ENCODE measurements at places on chromosomes 2 and 18. TPM values are rescaled to one million over a fixed set of nuclear protein-coding genes. Genes with fewer than 3 reads are reported as not detected.

- no peak for DNase-seq
Measured at GRCh38 chr18:28267878-28268625, 91.1 kb upstream of the CDH2 start.

GRCh38 chr2:11962707-11963328 is 216.4 kb downstream of the LPIN1 start:
- DNase-seq, result no peak

DNA sequence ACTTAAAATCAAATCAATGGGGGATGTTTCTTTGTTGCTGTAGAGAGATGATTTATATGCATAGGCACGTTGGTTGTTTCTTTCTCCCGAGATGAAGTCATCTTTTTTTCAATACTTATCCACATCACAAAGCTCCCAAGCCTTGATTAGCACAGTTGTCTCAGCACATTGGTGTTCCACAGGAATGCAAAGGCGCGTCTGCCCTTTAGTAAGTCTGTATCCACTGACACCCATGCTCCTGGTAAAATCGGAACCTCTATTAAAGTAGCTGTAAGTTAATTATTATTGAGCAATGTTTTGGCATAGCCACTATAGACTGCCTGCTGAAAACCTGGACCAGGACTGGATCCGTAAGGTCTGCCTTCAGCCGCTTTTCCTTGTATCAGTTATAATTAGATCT is 77.6 kb upstream of the RBM44 start:
- peak; percentile 98 for DNase-seq

DNA sequence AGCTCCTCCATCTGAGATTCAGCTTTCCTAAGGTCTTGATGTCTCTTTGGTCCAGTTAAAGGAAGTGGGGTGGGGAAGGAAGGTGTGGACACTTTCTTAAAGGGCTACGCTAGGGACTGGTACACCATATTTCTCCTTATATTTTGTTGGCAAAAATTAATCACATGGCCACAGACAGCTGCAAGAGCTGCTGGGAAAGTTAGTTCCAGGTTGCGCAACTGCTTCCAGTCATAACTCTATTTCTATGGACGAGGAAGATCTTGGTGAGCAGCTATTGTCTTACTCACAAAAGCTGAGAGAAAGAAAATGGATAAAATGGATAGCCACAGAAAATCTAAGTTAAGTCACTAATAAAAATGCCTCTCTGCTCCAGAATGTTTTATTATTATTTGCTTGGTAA is 60.7 kb upstream of the PPM1B start:
- no peak for DNase-seq

DNA sequence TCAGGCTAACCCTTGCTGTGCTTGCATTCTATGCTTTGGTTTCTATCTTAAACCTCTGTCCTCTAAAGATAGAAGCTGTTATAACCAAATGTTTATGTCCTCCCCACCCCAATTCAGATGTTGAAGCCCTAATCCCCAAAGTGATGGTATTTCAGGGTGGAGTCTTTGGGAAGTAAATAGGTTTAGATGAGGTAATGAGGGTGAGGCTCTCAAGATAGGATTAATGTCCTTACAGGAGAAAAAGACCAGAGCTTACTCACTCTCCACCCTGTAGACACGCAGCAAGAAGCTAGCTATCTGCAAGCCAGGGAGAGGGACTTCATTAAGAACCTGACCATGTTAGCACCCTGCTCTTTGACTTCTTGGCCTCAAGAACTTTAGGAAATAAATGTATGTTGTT is 362.5 kb downstream of the ERBB4 start:
- no peak for DNase-seq

GRCh38 chr2:158687315-158687714 is 107.8 kb upstream of the DAPL1 start:
- DNase-seq, result peak; percentile 61

GRCh38 chr18:42527766-42528165 is 572.7 kb downstream of the PIK3C3 start:
- DNase-seq, result no peak

DNA sequence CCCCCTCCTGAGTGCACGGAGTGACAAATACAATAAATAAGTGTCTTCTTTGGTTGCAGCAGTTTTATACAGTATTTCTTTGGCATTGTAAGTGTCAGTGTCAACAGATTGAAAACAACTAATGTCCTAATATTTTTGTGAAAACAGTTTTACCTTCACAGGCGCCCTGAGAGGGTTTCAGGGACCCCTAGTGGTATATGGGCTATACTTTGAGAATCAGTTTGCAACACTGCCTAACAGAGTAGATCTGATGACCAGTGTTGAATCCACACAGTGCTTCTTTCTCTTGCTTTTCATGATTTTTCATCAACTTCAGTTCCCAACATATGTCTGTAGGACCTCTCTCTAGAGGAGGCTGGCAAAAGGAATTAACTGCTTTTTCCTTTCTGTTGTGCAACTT is 162.2 kb downstream of the PRPF40A start:
- no peak for DNase-seq

GRCh38 chr2:53463806-53464726 is 303.5 kb upstream of the CHAC2 start:
- DNase-seq, result no peak

- DNase-seq, result no peak
Measured at GRCh38 chr2:114814355-114814754, 371.9 kb downstream of the DPP10 start.

GRCh38 chr2:120150040-120150482 is 73.1 kb downstream of the TMEM185B start:
- no peak for DNase-seq

DNA sequence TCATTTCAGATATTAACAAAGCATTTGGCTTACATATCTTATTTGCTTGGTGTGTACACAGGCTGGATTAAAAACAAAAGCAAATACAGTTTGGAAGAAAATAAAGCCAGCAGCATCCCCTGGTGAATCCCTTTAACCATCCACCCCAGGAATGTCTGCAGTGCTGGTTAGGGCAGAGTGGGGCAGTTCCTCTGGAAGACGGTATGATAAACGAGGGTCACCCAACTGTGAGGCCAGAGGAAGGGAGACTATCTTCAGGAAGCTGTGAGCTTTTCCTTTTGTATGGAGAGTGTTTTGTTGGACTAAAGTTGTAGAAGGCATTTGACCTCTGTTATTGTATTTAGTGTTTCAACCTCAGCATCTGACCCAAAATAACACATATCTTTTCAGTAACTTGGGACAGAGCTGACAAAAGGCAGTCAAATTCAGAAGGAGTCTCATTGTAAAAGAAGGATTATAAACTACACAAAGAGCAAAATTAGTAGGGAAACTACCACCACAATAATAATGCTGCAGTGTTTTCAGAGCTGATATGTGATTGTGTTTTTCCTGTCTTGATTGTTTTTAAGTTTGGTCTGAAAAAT is 159.1 kb downstream of the FMNL2 start:
- no peak for DNase-seq

- DNase-seq, result no peak
Measured at GRCh38 chr2:240287011-240287410, 146.6 kb upstream of the OTOS start.

GRCh38 chr2:96533292-96534073 is 3.1 kb upstream of the ARID5A start:
- peak; percentile 37 for DNase-seq

DNA sequence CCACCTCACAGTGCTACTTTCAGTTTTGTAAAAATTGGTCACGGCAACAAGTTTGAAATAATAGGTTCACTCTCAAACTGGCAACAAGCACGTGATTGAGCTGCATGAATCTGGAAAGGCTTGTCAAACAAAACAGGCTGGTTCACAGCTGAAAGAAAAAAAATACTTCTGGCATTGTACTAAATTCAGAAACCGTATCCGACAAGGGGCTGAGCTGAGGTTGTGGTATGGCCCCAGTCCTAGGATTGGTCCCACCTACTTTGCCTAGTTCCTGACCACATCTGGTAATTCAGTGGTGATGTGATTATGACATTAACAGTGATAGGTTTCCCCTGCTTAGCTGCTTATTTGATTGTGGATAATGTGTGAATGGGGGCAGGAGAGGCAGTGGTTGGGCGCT is 326.5 kb upstream of the THUMPD2 start:
- DNase-seq, result peak; percentile 90

DNA sequence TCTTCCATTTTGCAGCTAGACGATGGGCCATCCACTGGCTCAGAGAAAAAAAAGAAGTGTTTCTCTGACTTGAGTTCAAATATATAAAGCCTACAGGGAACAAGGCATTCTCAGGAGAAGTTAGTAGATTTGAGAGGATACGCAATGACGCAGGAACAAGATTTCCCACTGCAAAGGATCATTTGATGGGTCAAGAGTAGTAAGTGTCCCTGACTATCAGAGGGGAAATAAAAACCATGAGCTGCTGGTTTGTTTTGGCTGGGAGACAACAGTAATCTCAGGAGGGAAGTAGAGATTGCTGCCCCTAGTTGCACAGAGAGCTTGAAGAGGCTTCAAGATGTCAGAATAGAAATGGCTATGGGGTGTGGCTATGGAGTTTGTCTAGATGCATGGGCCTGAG is 22.3 kb upstream of the MYO1B start:
- no peak for DNase-seq

GRCh38 chr2:2057125-2057721 is 273.9 kb downstream of the MYT1L start:
- DNase-seq, result no peak

DNA sequence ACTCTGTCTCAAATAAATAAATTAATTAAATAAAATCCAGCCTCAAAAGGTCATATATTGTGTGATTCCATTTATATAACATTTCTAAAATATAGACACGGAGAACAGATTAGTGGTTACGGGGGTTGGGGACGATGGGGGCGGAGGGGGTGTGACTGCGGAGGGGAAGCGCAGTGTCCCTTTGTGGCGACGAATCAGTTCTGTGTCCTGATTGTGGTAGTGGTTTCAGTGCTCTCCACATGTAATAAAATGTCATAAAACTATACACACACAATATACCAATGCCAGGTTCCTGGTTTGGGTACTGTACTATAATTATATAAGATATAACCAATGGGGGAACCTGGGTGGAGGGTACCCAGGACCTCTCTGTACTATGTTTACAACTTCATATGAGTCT is 186.4 kb downstream of the ANAPC1 start:
- no peak for DNase-seq

DNA sequence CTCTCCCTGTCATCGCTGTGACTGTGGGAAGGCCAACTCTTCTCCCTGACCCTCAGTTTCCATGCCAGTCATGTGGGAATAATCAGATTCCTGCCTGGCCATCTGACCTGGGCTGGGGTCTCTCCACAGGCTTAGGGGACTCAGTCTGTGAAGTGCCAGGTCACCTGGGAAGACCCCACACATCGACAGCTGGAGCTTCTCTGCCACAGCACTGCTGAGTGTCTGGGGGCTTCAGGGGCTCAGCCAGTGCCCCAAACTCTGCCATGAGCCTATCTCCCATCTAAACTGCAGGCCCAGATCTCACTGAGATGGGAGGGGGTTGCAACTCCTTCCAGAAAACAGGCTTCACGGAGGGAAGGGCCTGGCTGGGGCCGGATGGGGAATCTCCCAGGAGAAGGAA is 42.0 kb upstream of the OTOS start:
- DNase-seq, result no peak

GRCh38 chr2:25492726-25493125 is 151.0 kb upstream of the DNMT3A start:
- DNase-seq, result no peak

- peak; percentile 42 for DNase-seq
Measured at GRCh38 chr18:45449418-45450227, 165.7 kb upstream of the SLC14A2 start.

GRCh38 chr2:109173311-109174171 is 44.5 kb downstream of the SH3RF3 start:
- peak; percentile 95 for DNase-seq

- peak; percentile 56 for DNase-seq
Measured at GRCh38 chr18:31497836-31498573, at the start of gene DSG2. Gene DSG2, plus strand, starts transcription at chr18:31498177. Its CDS starts 75 bp downstream, at chr18:31498252.

- no peak for DNase-seq
Measured at GRCh38 chr2:11764920-11765319, 18.5 kb downstream of the LPIN1 start.

- DNase-seq, result no peak
Measured at GRCh38 chr2:147696426-147696825, 148.4 kb upstream of the ACVR2A start.

DNA sequence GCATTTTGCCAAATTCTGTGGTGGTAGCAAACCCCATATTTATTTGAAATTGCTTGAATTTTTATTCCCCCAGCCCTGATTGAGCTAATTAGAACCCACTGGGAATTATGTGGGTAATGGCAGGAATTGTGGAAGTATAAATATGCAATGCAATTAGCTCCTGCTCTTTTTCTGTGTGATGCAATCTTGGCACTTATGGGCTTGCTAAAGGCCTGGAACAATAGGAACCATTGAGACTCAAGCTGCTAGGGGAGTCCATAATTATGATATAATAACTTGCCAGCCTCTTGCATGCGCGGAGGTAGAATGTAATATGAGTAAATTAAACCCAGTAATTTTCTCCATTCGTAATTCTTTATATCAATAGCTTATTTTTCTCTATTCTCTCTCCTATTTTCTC is 267.6 kb upstream of the THSD7B start:
- no peak for DNase-seq

DNA sequence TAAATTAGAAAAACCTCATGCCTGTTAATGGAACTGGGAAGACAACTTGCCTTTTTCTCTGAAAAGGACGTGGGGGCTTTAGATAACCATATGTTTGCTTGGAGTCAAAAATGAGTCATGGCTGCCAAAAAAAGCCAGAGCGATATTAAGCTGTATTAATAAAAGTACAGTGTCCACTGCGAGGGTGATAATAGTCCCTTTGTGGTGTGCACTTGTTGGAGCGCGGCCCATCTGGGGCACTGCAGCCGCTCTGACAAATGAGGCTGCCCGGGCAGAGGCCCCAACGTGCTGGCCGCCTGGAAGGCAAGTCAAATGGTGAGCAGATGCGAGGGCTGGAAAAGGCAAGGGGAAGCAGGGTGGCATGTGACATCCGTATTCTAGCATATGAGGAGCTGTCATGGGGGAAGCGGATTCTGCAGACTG is 103.3 kb upstream of the NCK2 start:
- DNase-seq, result no peak

Gene PIGN
- 35.2 TPM for total RNA-seq

Gene GPR35
- 1.2 TPM for total RNA-seq

Gene ALPI
- not detected for total RNA-seq

Gene MLPH
- total RNA-seq, result 8.2 TPM

Gene C2orf66
- 0.26 TPM for total RNA-seq

Gene FIGN
- total RNA-seq, result 1.5 TPM

Gene PIEZO2
- total RNA-seq, result 6.6 TPM

Gene DNPEP
- 72.5 TPM for total RNA-seq

Gene INPP5D
- total RNA-seq, result 0.51 TPM

Gene MEP1B
- under 0.01 TPM for total RNA-seq

Gene GPR17
- total RNA-seq, result not detected

Measured in fibroblast of lung (primary cell).